Stimulated activated CD4-positive, alpha-beta T cell treated with anti-CD3 and anti-CD28 coated beads, Interleukin-2, amount 100 ng/mL, for 4 hours (primary cell): ENCODE measurements at places on chromosomes 1 and 21.

DNA sequence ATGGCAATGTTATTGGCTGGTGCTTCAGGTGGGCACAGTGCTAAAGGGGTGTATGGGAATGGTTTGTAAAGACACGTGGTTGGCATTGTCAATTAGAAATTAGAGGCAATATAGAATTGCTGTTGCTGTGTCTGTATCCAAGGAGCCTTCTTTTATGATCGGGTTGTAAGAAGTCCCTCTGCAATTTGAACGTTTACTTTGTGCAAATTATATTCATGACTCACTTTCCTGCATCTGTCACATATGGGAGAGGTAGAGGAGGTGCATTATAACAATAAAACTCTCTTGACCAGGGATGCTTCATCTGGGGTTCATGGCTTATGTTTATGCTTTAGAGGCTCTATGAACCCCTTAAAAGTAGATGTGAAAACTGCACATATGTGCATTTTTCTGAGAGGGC is 130.4 kb upstream of the DNAH14 start:
- no peak for DNase-seq

DNA sequence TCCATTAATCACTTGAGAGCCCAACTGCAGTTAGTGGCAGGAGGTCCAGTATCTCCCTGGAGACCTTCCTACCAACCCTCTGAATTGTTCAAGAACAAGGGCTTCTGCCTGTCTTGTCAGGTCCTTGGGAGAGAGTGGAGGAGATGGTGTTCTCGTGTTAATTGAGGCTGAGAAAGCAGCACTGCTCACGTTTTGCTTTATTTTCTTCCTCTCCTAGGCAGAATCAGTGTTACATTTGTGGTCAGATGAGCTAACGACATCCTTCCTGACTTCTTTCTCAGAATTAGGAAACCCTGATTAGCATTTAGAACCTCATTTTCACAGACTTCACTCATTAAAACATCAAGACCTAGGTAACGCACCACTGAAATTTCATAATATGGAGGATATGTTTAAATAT is 26.4 kb upstream of the LRIG2 start:
- DNase-seq = no peak

GRCh38 chr1:89451011-89451410 is 73.6 kb upstream of the LRRC8B start:
- peak; percentile 24 for DNase-seq

- DNase-seq = no peak
Observed at GRCh38 chr21:29233611-29234540, 64.8 kb upstream of the BACH1 start.

GRCh38 chr1:89356658-89357400 is 7.0 kb upstream of the GBP6 start:
- DNase-seq = no peak
